ENCODE measurements at places on chromosomes 16 and 17. TPM values are rescaled to one million over a fixed set of nuclear protein-coding genes. Genes with fewer than 3 reads are reported as not detected.

DNA sequence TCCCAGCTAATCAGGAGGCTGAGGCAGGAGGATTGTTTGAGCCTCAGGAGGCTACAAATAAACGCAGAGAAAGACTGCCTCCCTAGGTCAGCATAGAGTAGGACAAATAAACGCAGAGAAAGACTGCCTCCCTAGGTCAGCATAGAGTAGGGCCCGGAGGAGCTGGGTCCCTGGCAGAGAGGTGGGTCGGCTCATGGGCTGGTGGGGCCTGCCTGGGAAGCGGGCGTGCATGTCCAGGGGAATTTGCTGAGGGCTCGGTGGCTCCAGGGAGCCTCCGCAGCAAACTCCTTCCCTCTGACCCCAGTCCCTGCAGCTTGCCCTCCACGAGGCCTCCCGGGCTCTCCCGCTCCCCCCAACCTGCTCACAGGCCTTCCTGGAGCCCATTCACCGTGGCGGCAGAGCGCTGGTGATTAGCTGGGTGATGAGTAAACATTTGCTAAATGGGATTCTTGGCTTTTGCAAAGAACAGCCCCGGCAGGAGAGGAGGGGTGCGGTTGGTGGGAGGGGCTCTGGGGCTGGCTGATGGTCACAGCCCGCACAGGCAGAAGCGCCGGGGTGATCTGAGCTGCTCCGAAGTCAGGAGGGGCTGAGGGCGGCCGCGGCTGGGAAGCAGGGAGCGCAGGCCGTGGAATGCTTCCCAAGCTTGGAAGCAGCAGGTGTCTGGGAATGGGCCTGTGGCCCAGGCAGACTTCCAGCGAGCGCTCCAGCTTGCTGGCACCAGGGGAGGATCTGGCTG, 93.1 kb downstream of the RTN4RL1 start:
- H3K27me3 ChIP-seq = peaks cover 3% of the 10 kb centered on the region
- no peak overlapping the region for H3K27ac ChIP-seq
- DNase-seq = peak; percentile 88
- H3K4me3 ChIP-seq = no peak overlapping the region
- no peaks in the 10 kb centered on the region for H3K36me3 ChIP-seq

DNA sequence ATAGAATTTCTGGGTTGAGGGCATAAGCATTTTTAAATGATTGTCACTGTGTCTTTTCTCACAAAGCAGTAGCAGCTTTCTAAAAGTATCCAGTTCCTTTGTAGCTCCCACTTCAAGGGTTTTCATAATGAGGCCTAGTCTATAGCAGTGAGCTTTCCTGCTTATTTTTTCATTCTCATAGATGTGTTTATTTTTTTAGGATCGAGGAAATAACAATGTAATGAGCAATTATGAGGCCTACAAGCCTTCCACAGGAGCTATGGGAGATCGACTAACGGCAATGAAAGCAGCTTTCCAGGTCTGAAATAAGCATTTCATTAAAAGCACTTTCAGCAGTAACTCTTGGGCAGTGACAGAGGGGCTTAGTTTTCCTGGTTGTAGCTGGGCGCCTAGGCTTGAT, 10.6 kb upstream of the PSMC5 start:
- H3K27ac ChIP-seq = peak overlapping the region; percentile 1
- H3K4me3 ChIP-seq = no peak overlapping the region
- H3K4me1 ChIP-seq = peaks cover 2% of the 10 kb centered on the region
- DNase-seq = no peak
- H3K27me3 ChIP-seq = no peaks in the 10 kb centered on the region

CCR7 gene
- total RNA-seq = not detected

CACNG3 gene
- not detected for total RNA-seq

RHBDF1 gene
- total RNA-seq = 39.5 TPM

IRX5 gene
- 16.5 TPM for total RNA-seq

- H3K27ac ChIP-seq = peak overlapping the region; percentile 88
- no peaks in the 10 kb centered on the region for H3K27me3 ChIP-seq
- H3K36me3 ChIP-seq = no peaks in the 10 kb centered on the region
- peak overlapping the region; percentile 58 for H3K4me3 ChIP-seq
- peaks cover 32% of the 10 kb centered on the region for H3K4me1 ChIP-seq
- DNase-seq = peak; percentile 93
Measured at GRCh38 chr17:511001-511698, 158.5 kb upstream of the RPH3AL start.

DNA sequence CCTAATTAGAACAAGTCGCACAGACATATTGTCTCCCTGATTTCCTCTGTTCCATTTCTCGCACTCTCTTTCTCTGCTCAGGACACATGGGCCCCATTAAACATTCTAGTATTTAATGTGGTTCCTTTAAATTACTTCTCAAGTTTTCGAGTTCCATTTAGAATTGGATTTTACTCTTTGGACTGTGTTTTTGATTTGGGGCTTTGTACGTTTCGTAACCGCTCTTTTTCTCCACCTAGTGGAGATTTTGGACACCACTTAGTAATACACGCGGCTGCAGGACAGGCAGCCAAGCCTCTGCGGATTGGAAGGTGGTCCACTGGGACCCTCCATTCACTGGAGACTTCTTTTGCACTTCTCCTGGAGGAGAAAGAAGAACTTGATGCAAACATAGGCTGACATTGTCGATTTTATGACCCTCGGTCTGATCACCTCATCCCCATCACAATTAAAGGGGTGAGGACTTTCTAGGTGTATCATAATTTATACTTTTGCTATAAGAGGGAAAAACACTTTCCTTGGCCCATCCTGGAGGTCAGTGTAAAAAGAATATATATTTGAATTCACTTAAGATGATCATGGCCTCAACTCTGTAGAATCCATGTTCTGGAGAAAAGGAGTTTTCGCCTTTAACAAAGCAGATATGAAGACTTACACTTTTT, 85.7 kb downstream of the NOG start:
- H3K27ac ChIP-seq = no peak overlapping the region
- H3K4me1 ChIP-seq = peaks cover 15% of the 10 kb centered on the region
- H3K27me3 ChIP-seq = peaks cover 51% of the 10 kb centered on the region
- DNase-seq = peak; percentile 87
- no peaks in the 10 kb centered on the region for H3K36me3 ChIP-seq
- peak overlapping the region; percentile 47 for H3K4me3 ChIP-seq

DNA sequence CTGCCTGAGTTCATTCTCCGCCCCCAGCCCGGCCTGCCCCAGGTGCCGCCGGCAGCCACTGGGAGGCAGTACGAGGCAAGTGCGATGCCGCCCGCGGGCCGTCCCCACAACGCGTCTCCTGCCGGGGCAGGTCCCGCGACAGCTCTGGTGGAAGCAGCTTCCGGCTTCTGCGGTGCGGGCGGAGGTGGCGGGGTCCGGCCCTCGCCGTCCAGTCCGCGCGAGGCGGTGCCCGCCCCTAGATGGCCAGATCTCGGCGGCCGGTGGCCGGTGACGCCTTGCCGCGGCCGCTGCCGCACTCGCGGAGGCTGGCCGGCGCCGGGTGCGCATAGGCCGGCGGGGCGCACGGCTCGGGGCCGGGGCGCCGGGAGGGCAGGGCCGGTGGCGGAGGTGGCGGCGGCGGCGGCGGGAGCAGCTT, 1.8 kb downstream of the GJD3 start:
- no peak overlapping the region for H3K27ac ChIP-seq
- no peaks in the 10 kb centered on the region for H3K36me3 ChIP-seq
- DNase-seq = peak; percentile 99
- peak overlapping the region; percentile 77 for H3K4me3 ChIP-seq
- peaks cover 16% of the 10 kb centered on the region for H3K4me1 ChIP-seq

GRCh38 chr16:56603589-56603988, 4.8 kb upstream of the MT2A start:
- no peak overlapping the region for H3K27ac ChIP-seq
- no peak for DNase-seq

GRCh38 chr17:8300627-8301242, 5.5 kb upstream of the SLC25A35 start:
- DNase-seq = peak; percentile 91
- no peaks in the 10 kb centered on the region for H3K36me3 ChIP-seq
- no peaks in the 10 kb centered on the region for H3K27me3 ChIP-seq
- H3K4me1 ChIP-seq = no peaks in the 10 kb centered on the region

SSTR5 gene
- not detected for total RNA-seq

GRCh38 chr17:39627047-39627711, 427 bp downstream of the PPP1R1B start:
- no peak for DNase-seq
- no peak overlapping the region for H3K27ac ChIP-seq
- H3K4me1 ChIP-seq = peaks cover 3% of the 10 kb centered on the region
- no peak overlapping the region for H3K4me3 ChIP-seq

GRCh38 chr16:642189-643049, 791 bp downstream of the MCRIP2 start:
- no peak overlapping the region for H3K27ac ChIP-seq
- H3K27me3 ChIP-seq = no peaks in the 10 kb centered on the region
- peaks cover 10% of the 10 kb centered on the region for H3K4me1 ChIP-seq
- no peaks in the 10 kb centered on the region for H3K36me3 ChIP-seq
- H3K4me3 ChIP-seq = peak overlapping the region; percentile 83

DNA sequence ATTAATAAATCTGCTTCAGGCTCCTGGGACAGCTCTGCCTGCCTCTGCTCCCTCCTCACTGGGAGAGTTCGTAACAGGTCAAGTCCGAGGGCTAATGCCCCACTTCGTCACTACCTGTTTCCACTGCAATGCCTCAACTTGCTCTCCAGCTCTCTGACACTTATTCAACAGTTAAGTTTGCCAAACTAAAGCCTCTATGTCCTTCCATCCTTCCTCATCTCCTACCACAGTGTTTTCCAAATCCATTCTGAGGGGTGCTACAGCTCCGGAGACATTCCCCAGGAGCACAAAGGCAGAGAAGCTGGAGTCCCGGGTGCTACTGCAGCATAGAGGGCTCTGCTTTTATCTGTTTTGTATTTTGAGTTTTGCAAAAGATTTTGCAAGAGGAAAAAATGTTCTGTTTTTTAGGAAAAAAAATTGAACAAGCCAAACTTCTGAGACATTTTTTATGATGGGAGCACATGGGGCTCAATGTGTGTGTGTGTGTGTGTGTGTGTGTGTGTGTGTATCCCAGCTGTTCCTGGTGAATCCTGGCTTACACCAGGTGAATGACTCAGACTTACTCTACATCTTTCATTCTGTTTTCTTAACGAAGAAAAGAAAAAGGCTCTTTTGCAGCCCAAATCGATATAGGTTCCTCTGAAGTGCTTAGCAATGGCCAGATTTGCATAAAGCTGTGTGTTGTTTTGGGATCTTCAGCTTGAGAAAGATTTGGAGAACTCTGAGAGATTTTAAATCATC, 46.1 kb upstream of the MYOCD start:
- no peak overlapping the region for H3K4me3 ChIP-seq
- H3K27ac ChIP-seq = peak overlapping the region; percentile 94
- no peak for DNase-seq
- peaks cover 23% of the 10 kb centered on the region for H3K4me1 ChIP-seq
- H3K36me3 ChIP-seq = no peaks in the 10 kb centered on the region

DNA sequence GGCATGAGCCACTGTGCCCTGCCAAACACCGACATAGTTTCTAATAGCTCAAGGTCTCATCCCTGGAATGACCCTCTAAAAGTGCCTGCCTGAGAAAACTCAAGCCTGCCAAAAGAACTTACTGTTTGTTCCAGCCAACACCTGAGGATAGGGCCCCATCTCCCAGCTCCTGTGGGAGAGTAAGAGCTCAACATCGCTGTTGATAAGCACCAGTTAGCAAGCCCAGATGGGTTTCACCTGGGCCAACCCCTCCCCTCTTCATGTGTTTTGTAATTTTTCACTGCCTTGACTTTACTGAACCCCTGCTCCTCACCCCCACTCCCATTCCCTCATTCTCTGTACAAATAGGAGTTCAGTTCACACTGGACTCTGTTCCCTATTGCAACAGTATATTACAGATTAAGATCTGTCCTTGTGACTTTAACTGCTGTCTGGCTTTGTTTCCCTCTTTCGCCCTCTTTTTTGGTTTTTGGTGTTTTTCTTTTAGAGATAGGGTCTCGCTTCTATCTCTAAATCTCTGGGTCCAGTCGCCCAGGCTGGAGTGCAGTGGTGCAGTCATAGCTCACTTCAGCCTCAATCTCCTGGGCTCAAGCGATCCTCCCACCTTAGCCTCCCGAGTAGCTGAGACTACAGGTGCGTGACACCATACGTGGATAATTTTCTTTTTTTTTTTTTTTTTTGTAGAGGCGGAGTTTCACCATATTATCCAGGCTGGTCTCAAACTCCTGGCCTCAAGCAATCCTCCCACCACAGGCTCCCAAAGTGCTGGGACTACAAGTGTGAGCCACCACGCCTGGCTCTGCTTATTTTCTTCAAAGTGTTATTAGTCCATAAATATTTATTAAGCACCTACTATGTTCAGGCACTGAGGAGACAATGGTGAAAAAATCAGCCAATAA, 12.3 kb downstream of the NUPR1 start:
- no peaks in the 10 kb centered on the region for H3K27me3 ChIP-seq
- no peaks in the 10 kb centered on the region for H3K4me1 ChIP-seq
- H3K4me3 ChIP-seq = no peak overlapping the region
- H3K27ac ChIP-seq = no peak overlapping the region
- no peak for DNase-seq
- no peaks in the 10 kb centered on the region for H3K36me3 ChIP-seq

DNA sequence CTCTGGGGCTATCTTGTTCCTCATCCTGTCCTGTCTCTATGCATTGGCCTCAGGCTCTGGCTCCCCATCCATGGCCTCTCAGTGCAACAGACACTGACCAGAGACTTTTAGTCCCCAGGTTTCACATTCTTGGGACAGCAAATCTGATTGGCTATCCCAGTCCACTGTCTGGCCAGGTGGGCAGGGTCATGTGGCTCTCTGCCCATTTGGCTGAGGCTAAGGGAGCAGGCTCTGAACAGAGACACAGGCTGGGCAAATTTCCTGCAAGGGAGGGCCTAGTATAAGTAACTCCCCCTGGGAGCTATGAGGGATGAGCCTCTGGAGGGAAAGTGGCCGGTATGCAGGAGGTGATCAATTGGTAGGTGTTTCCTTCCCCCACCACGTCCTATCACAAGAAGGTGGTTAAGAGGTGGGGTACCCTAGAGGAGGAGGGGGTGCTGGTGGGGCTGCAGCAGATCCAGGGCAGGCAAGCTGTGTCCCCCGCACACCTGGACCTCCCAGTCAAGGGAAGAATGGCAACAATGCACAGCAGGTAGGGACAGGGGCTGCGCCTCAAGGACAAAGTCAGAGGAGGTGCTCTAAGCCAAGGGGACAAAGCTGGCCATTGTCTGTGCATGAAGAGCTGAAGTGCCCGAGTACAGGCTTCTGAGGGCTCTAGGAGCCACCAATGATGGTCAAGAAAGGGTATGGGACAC, 13.2 kb downstream of the XYLT2 start:
- H3K27me3 ChIP-seq = no peaks in the 10 kb centered on the region
- peaks cover 67% of the 10 kb centered on the region for H3K36me3 ChIP-seq
- DNase-seq = peak; percentile 63
- H3K4me1 ChIP-seq = peaks cover 7% of the 10 kb centered on the region
- no peak overlapping the region for H3K27ac ChIP-seq
- H3K4me3 ChIP-seq = no peak overlapping the region

DNA sequence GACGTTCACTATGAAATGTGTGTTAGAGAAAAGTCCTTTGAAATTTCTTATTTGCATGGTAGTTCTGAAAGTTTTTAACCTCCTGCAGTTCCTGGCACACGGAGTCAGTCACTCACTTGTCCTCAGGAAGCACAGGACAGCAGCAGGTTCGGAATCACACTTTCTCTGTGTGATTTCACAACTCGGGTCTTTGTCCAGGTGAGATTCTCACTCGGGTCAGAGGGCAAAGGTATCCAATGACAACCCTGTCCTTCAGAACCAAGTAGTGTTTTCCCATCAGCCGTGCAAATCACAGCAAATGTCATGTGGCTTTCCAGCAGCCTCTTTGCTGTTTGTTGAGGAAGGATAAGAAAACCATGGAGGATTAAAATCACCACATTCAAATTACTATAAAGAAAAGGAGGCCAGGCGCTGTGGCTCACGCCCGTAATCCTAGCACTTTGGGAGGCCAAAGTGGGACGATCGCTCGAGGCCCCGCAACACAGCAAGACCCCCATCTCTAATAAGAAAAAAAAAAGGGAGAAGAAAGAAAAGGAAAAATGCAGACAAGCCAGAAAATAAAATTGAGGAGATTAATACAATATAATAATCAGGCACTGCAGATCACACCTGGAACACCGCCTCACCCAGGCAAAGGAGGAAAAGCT, 22.0 kb downstream of the ADCY9 start:
- no peak overlapping the region for H3K4me3 ChIP-seq
- H3K36me3 ChIP-seq = peaks cover 3% of the 10 kb centered on the region
- H3K27me3 ChIP-seq = no peaks in the 10 kb centered on the region
- H3K4me1 ChIP-seq = peaks cover 7% of the 10 kb centered on the region
